ENCODE measurements at places on chromosomes 7 and 10.

- no peak for DNase-seq
These were observed 128.9 kb upstream of the VWC2 start for GRCh38 chr7:49644396-49645166.

DNA sequence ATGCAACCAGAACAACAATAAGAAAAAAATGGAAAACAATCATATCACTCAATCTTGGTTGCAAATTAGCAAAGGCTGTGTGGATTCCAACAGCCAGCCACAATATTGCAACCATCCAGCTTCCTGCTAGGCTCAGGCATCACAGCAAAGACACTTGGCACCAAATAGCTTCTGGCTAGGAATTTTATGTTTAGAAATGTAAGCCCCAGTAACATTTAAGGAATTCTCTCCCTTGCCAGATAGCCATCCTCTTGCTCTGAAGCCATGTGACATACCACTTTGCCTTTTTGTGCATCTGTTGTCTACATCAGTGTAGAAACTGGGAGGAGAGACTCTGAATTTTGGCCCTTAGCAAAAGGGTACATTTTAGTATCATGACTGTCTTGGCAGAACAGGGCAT is 22.2 kb downstream of the MKX start:
- peak; percentile 100 for DNase-seq

DNA sequence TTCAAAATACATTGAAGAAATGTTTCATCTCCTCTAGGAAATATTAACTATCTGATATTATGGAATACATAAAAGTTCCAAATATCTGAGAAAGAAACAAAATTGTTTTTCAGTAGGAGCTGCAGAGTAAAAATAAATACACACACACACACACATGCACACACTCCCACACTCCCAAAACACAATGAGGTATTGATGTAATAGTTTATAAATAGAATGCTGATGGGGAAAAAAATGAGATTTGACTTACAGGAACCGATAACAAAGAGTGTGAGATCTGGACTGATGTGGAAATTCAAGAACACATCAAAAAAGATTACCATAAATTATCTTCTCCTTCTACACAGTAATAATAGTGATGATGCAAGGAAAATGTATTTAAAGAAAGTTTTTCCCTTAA is 438.0 kb upstream of the CELF2 start:
- DNase-seq, result no peak

DNA sequence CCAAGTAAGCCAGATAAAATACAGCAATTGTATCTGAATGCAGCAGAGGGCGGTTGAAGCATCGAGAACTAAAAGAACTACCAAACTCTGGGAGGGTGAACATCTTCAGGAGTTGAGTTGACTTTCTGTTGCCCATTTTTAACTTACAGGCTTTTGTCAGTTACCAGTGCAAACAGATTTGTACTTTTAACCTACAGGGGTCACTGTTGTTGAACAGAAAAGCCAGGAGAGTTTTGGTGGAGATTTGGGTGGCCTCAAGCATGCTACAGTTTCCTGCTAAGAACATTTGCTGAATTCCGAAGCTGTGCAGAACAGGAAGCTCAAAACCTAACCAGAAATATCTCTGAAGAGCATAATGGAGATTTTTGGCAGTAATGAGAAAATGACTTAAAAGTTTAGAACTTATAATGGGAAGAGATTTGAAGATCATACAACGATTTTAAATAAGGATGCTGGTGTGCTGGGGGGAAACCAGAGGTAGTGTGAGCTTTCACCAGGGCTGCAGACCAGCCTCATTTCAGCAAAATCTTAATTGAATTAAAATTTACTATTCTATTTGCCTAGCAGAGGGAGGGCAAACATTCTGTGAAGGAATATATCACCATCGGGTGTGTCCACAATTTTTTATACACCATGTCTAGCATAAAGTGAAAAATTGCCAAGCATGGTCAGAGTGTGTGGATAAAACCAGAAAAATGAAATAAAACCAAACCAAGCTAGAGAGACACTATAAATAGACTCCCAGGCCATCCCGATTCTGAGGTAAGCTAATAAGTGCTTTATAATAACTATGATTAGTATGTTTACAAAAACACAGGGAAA is 208.6 kb upstream of the CCDC6 start:
- DNase-seq, result peak; percentile 78

- no peak for DNase-seq
These were observed 130.0 kb downstream of the ARHGAP22 start for GRCh38 chr10:48474765-48475365.

DNA sequence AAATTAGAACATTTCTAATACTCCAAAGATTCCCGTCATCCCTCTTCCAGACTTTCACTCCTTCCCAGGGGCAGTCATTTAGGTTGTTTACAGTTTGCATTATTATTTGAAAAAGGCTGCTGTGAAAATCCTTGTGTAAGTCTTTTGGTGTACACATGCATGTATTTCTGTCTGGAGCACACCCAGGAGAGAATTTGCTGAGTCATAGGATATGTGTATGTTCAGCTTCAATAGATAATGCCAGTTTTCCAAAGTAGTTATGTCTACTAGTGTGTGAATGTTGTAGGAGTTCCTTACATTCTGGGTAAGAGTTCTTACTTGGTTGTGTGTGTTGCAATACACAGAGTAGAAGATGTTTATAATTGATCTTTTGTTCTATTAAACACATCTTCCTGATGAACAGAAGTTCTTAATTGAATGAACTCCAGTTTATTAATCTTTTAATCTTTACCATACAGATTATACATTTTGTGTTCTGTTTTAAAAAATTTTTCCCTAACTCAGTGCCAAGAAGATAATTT is 25.3 kb downstream of the CROT start:
- peak; percentile 44 for DNase-seq

DNA sequence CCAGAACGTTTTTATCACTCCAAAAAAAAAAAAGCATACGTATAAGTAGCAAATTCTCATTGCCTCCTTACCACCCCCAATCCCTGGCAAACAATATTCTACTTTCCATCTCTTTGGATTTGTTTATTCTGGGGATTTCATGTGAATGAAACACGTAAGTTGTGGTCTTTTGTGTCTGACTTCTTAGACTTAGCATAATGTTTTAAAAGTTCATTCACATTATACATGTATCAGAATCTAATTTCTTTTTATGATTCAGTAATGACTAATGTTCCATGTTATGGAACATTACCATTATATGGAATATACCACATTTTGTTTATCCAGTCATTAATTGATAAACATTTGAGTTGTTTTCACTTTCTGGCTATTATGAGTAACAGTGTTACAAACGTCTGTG is 12.5 kb upstream of the KLHL7 start:
- no peak for DNase-seq

- peak; percentile 8 for DNase-seq
These were observed 17.9 kb upstream of the DDX21 start for GRCh38 chr10:68938117-68938516.

DNA sequence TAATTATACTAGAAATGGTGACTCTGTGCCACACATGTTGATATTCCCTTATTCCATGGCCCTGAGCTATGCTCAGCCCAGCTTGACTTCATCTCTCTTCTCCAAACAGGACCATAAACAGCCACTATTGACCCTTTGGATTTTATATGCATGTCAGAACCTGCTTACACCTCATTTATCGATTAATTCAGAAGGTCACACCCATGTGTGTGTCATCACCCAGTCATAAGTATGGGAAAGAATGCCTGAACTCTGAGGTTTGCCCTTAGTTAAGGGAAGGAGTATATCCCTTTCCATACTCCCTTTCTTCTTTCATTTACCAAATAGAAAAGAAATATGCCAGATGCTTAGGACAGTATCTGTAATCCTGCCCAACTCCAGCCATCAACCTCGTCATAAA is 602.3 kb downstream of the SORCS3 start:
- DNase-seq, result no peak

DNA sequence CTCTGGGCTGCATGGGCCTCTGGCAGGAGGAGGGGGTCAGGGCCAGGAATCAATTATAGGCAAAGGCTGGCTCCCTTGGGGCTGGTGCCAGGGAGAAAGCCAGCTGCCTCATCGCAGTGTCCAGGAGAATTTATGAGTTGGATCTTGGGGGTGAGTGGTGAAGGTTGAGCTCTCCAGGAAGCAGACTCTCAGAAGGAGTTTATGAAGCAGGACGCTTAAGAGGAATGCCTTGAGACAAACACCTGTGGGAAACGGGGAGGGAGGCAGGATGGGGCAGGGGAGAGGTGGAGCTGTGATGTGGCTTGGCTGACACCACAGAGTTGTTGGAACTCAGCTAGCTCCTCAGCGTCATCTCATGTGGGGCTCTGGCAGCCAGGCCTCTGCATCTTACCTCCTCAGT is 428.5 kb downstream of the RPS24 start:
- DNase-seq, result no peak

- DNase-seq, result peak; percentile 6
These were observed 6.9 kb downstream of the MMD2 start for GRCh38 chr7:4951903-4952636.

- DNase-seq, result peak; percentile 45
These were observed 294.6 kb downstream of the RNLS start for GRCh38 chr10:88288320-88289059.

DNA sequence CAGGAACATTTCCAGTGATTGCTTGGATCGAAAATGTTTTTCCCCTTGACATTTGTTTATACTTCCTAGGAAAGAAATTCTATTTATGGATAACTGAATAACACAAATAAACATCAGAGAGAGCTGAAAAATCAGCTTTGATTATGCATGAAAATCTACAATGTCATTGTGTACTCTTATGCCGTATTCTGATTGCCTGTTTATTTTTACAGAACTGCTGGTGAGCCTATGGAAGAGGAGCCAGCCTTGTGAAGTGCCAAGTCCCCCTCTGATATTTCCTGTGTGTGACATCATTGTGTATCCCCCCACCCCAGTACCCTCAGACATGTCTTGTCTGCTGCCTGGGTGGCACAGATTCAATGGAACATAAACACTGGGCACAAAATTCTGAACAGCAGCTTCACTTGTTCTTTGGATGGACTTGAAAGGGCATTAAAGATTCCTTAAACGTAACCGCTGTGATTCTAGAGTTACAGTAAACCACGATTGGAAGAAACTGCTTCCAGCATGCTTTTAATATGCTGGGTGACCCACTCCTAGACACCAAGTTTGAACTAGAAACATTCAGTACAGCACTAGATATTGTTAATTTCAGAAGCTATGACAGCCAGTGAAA is 121.5 kb downstream of the TWIST1 start:
- DNase-seq, result no peak

- no peak for DNase-seq
These were observed 276.9 kb downstream of the ZMYND11 start for GRCh38 chr10:412109-412508.

- DNase-seq, result no peak
These were observed 323.4 kb downstream of the CDC14C start for GRCh38 chr7:49247759-49248158.

DNA sequence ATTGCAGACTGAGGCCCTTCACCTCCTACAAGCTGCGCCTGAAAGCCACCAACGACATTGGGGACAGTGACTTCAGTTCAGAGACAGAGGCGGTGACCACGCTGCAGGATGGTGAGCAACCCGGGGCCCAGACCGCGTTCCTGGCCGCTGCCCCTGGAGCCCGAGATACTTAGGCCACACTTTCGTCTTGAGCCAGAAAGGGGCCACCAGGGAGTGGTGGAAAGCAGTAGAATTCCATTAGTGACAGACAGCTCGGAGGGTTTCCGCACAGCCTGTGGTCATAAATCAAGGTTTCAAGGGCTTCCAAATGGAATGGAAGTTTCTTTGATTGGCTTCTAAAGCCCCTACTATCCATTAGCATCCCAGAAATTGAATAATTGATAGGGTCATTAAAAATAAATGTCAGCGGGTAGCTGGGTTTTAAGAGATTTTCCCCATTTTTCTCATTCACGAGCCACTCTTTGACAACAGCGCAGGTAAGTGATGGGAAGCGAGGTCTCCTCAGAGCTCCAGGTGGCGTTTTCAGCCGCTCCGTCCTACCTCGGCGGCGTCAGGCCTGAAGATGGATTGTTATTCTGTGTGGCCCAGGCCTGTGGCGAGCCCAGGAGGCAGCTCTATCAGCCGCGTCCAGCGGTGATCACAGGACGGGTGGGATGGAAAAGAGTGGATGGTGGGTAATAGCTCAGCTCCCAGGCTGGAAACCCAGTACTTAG is 523.5 kb upstream of the FOXK1 start:
- DNase-seq, result no peak

DNA sequence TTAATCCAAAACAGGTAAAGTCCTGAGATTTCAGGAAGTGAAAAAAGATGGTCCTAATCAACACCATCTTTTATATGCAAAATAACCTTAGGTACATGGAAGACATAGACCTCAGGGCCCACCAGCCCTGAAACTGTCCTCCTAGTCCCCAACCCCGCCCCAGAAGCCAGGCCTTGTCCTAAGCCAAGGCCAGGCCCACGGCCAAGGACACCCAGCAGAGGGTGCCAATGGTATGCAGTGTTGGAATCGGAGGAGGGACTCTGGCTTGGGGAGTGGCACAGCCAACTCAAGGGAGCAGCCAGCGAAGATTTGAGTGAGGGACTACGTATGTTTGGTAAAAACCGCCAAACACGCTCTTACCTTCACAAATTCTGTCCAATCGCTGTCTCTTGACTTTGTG is 96.7 kb downstream of the ZRANB1 start:
- DNase-seq, result peak; percentile 28

DNA sequence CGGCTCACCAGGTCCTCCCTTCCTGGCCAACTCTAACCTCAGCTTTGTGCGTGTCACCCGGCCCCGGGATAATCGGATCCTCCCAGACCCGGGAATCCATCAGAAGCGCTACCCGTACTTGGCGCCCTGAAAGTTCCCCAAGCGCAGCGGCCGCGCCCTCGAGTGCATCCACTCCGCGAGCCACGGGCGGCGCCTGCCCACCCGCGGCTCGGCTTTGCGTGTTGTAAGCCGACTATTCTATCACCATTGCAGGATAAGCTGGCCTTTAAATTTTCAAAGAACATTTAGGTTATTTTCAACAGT is 35.7 kb upstream of the EBLN1 start:
- DNase-seq, result no peak

DNA sequence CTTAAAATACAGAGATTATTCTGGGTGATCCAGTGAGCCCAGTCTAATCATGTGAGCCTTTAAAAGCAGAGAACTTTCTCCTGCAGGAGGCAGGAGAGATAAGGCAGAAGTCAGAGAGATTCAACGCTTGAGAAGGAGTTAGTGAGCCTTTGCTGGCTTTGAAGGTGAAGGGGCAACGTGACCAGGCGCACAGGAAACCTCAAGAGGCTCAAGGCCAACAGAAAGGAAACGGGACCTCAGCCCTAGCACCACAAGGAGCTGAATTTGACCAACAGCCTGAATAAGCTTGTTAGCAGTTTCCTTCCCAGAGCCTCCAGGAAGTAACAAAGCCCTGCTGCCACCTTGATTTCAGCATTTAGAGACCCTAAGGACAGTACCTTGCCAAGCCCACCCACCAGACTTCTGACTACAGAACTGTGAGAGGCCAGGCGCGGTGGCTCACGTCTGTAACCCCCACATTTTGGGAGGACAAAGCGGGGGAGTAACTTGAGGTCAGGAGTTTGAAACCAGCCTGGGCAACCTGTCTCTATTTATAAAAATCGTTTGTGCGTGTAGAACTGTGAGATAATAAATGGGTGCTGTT is 87.3 kb upstream of the KAT6B start:
- DNase-seq, result no peak

DNA sequence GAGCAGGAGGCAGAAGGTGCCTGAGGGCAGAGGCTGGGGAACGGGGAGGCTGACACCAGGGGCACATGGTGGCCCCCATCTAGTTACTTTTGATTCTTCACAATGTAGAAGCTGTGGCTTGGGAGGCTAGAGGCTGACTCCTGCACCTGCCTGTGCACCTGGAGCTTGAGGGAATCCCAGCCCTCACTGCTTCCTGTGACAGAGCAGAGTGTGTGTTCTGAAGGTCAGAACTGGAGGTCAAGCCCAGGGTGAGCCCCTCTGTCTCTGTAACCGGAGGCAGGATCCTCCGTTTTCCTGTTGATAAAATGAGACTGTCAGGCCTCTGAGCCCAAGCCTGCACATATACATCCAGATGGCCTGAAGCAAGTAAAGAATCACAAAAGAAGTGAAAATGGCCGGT is 124.8 kb downstream of the ACTR3B start:
- DNase-seq, result no peak

Data from AG10803 (cell line).